ENCODE measurements at places on chromosomes 13 and 19.

GRCh38 chr19:23547816-23548430 is 139.1 kb downstream of the ZNF675 start:
- no peak for DNase-seq

DNA sequence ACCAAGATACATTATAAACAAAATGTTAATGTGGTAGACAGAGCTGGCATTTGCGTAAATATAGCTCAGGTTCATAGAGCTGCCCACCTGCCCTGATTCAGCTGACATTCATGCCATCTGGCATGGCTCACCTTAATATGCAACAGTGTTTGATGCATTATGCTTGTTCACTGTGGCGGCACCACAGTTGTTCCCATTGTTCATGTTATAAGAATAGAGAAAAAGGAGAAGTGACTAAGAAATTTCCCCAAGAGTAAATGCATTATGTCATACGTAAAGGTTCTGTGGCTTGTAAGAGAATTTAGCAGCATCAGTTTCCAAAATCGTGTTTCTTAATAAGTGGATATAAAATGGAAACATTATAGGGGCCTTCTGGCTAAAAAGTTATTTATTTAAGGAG is 4.5 kb downstream of the CCNA1 start:
- DNase-seq = no peak

DNA sequence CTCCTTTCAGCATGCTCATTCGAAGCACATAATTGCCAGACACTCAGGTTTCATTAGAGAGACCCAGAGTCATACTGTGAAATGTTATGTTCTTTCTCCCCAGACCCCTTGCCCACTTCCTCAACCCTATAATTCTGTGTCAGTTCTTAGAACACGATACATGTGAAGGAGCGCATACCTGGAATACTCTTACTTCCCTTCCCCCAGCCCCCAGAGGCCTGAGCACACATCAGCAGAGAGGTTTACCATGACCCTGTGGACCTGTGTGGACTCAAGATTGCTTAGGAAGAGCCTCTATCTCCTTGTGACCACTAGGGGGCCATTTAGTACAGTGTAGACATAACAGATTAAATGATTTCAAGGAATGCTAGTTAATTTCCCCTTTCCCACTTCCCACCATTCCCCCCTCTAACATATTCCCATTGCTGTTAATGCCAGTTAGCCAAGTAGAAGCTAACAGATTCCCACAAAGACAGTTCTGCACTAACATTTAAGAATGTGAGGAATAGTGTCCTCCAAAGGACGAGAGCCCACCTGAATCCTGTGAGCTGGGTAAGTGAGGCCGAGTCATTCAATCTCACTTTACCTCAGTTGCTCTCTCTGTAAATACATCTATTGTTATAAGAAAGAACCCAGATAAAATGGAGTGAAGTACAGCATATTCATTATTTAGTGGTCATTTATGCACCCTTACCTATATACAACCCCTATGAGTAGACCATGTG is 154.2 kb upstream of the MAB21L1 start:
- DNase-seq = no peak

- no peak for DNase-seq
These were observed 10.1 kb downstream of the FOSB start for GRCh38 chr19:45477713-45478453.

DNA sequence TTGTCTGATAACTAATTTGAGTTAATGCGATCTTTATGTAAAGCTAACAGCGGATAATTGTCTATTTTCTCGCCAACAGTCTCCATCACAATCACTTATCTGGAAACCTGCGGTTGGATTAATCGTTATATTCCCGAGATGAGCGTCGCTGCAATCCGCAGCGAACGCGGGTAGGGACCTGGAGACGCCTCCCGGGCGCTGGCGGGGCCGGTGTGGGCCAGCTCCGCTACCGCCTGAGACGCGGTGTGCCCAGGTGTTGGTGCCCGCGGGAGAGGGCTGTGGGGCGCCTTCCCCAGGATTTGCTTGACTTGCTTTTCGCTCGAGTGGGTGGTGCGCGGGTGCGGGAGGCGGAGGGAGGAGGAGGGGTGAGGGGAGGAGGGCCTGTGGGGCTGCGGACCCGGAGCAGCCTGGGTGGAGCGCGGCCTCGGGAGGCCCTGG is 38.3 kb downstream of the SOX1 start:
- DNase-seq = no peak

GRCh38 chr13:41960211-41960636 is 685 bp downstream of the VWA8 start:
- no peak for DNase-seq

DNA sequence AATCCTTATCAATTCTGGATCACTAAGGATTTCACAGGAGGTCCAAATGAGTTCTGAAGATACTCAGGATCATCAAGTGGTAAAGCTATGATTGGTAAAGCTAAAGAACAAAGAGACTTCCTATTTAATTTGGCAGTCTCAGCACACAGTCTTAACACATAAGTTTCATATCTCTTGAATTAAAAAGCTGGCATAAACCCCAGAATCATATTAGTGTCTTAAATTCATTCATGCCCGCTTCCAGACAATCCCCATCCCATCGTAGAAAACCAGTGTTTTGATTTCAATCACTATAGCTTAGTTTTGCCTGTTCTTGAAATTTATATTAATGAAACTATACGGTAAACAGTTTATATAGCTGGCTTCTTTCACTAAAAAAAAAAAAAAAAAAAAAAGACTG is 278.7 kb downstream of the DIAPH3 start:
- DNase-seq = no peak

DNA sequence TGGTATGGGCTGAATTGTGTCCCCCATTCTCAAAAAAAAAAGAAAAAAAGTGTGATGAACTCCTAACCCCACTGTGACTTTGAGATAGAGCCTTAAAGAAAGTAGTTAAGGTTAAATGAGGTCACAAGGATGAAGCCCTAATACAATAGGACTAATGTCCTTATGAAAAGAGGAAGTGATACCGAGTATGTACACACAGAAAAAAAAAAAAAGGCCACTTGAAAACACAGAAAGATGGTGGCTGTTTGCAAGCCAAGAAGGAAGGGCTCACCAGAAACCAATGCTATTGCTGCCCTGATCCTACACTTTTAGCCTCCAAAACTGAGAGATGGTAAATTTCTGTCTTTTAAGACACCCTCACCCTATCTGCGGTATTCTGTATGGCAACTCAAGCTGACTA is 955.6 kb downstream of the PCDH17 start:
- peak; percentile 25 for DNase-seq

DNA sequence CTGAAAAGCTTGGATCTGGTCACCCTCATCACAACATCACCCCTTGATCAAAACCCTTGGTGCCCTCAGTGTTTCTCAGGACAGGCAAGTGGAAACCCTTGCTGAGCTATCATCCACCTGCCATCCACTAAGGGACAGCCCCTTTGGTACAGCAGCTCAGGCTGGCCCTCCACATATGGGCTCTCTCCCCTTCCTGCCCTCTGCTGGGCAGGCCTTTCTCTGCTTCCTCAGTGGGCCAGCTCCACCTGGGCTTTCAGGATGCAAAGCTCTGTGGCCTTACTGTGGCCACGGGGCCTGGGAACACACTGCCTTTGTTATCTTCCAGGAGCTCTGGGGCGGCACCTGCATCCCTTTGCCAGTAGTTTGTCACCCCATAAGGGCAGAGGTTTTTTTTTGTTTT is 4.9 kb downstream of the SUGP1 start:
- no peak for DNase-seq

Data from CMK (cell line).